ENCODE measurements at places on chromosomes 2 and 18.

- no peak for DNase-seq
Measured at GRCh38 chr18:26438980-26439379, 109.4 kb downstream of the KCTD1 start.

DNA sequence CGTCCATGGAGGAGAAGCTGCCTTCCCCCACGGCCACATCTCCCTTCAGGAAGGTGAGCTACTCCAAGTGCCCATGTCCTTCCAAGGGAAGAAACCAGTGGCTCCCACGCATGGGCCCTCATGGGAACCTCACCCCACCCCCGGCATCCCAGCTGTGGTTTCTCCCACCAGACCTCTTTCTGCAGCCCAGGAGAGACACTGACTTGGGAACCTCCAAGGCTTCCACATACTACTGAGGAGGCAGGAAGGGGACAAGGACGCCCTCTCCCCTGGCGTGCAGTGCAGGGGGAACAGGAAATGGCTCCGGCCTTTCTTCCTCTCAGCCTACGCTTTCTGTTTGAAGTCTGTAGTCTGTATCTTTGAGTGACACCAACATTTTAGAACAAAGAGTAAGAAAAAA is 104.5 kb upstream of the EPC2 start:
- no peak for DNase-seq

DNA sequence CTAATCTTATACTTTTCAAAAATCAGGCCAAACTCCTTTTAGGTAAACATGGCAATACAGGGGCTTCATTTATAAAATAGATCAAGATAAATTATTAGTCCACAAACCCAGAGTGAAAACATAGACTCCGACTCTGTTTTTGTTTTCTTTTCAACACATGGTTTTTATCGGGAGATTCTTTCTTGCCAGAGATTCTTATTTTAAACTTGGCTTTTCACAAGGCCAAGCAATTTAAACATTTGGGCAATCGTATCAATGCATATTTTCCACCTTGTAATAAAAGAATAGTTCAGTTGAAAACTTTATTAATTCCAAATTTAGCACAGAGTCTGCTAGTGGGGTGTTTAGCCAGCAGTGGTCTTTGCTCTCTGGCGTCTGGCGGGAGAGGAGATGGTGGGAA is 71.9 kb downstream of the SOX11 start:
- peak; percentile 64 for DNase-seq

- peak; percentile 65 for DNase-seq
Measured at GRCh38 chr18:46481048-46481846, 175.8 kb downstream of the LOXHD1 start.

- DNase-seq = peak; percentile 32
Measured at GRCh38 chr2:106840818-106841217, 45.1 kb downstream of the ST6GAL2 start.

DNA sequence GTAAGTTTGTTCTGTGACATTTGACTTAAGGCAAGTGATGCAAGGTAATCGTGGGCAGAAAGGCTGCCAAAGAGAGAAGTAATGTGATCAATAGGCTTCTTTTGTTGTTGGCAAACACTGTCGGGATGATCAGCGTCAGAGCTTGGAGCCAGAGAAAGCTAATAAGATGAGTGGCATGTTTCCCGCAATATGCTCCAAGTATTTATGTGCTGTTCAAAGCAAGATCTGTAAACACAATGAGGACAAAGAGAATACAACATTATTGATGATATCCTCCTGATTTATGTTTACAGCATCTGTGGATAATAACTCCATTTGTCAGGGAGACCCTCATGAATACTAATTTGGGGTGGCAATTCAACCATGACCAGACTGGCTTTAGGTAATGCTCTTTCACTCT is 603.3 kb downstream of the TDRD15 start:
- DNase-seq = no peak

DNA sequence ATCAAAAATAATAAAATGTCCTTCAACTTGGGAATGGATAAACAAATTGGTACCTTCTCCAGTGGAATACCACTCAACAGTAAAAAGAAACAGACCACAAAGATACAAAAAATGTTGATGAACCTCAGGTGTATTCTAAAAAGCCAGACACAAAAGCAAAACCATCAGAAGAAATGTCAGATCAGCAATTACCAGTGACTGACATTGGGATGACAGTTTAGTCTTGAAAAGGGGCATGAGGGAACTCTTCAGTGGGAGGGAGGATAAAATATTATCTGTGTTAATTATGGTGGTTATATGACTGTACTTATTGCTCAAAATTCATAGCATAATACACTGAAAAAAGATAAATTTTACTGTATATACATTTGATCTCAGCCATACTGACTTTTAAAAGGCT is 473.0 kb downstream of the TMX3 start:
- DNase-seq = no peak

DNA sequence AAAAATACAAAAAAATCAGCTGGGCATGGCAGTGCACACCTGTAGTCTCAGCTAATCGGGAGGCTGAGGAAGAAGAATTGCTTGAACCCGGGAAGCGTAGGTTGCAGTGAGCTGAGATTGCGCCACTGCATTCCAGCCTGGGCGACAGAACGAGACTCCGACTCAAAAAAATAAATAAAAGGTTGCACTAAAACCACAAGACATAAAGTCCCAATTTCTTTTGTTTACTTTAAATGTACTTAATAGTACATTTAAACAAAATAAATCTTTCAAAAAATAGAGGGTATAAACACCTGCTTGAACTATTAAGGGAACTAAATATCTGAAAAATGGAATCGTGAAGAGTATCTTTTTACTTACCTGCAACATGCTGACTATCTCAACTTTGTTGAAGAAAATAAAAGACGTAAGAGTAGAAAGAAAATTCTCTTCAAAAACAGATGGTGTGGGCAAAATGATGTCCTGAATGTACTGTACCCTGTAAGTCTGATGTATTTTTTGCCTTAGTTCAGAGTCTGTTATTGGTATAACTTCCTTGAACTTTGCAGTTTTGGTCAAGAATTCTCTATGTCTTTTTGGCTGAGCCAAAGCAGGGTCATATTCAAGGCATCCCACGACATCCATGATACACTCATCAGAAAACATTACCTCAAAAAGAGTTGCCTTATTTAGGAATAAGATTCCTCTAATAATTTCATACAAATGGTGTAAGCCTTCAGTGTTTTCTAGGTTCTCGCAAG is 19.2 kb downstream of the PPP4R3B start:
- DNase-seq = no peak

DNA sequence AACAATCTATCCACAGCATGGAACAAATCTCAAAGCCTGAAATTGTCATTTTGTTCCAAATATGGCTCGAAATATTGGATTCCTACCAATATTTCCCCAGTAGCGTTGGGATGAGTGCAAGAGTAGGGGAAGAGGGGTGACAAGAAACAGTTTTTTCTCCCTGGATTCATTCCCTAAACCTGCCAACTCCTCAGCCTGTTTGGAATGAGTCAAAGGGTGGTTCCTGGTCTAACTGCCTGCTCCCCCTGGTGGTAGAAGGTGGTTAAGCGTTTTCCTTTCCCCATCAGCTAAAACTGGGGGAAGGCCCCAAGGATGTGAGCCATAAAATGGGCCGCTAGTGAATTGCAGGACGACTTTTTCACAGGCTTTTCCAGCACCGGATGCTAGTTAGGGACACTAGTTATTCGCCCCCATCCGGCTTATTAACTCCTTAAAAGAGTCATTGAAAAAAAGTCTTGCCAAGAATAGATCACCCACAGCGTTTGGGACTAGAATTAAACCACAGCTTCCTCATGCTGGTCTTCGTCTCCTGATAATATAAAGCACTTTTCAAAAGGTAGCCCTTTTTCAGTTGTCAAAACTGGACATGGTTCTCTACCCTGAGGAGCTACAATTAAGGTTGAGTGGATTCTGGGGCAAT is 72.5 kb downstream of the DHRS9 start:
- peak; percentile 1 for DNase-seq

DNA sequence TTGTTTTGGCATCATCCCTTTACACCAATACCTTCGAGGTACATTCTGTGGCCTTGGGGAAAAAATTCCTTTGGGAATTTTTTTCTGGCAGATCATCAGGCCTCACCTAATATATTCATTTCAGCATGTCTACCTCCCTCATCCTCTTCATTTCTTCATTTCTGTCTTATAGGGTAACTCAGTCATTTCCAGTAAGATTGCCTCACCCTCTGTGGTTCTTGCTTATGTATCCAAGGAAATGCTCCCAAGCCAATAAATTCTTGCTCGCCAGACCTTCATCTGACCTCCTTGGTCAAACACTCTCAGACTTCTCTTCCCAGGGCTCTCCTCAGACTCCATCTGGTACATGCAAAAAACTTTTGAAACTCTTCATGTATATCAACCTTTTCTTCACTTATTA is 265.6 kb downstream of the TMX3 start:
- DNase-seq = no peak

- DNase-seq = no peak
Measured at GRCh38 chr18:37397814-37398213, 167.8 kb downstream of the CELF4 start.

GRCh38 chr2:33215299-33215698 is 261.1 kb upstream of the RASGRP3 start:
- DNase-seq = no peak

DNA sequence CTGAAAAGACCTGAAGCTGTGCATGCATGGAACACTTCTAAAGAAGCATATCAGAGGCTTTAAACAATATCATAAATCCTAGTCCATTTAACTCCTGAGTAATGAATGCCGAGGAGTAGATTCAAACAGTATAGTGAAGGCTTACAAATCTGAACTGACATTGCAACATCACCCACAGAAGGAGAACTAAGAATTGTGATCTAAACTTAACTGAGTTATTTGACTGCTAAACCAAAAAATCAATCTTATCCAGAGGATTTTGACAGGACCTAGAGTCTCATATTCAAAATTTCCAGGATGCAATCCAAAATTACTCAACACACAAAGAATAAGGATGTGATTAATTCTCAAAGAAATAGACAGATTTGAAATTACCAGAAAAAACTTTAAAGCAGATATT is 181.0 kb downstream of the SLC39A10 start:
- DNase-seq = no peak

GRCh38 chr2:124310671-124311070 is 285.6 kb downstream of the CNTNAP5 start:
- no peak for DNase-seq

GRCh38 chr18:22545066-22545760 is 127.5 kb upstream of the CTAGE1 start:
- no peak for DNase-seq

GRCh38 chr2:98468621-98469236 is 24.1 kb downstream of the INPP4A start:
- no peak for DNase-seq

- DNase-seq = no peak
Measured at GRCh38 chr2:72139874-72140620, 7.6 kb downstream of the CYP26B1 start.

- DNase-seq = no peak
Measured at GRCh38 chr2:64650722-64651338, 2.9 kb downstream of the SERTAD2 start.

DNA sequence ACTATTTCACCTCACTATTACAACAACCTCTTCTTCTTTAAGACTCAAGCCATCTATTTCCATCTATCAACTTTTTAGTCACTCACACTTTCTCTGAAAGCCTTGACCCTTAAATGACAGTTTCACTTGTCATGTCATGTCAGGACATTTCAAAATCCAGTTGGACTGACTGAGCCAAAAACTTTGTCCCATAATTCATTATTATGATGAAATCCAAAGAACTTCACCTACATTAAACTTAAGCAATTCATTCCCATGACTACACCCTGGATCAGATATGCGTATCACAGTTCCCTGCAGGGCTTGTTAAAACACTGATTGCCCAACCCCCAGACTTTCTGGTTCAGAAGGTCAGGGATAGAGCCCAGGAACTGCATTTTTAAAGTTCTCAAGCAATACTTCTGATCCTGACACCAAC is 26.5 kb downstream of the LDAH start:
- no peak for DNase-seq

DNA sequence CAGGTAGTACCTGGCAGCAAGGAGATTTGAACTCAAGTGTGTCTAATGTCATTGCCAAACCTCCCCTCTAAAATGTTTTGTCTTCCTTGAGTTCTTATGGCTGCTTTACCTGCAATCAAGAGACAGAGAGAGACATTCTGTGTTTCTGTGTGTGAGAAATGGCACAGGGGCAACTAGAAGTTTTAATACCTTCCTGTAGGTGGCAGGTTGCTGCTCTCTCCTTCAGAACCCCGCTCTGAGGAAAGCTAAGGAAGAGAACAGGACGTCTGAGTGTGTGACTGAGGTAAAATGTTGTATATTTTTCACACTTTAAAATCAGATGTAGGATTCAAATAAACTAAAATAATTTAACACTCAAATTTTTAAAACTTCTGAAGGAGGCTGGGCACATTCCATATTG is 19.2 kb downstream of the DTNA start:
- DNase-seq = no peak

DNA sequence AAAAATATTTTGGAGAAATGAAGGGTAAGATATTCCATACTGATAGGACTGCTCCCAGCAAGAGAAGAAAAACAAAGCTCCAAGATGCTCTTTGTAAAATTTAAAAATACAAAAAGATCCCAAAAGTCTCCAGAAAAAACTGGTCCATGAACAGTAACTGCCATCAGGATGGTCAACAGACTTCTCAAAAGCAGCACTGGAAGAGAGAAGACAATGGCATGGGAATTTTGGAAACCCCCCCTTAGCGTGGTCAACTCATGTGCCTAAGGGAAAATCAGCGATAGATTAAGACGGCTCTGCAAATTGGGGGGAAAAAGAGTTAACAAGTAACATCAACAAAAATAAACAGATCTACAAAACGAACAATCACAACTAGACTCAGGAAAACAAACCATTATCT is 23.6 kb downstream of the B4GALT6 start:
- DNase-seq = no peak

GRCh38 chr18:64110692-64111480 is 38.0 kb downstream of the LINC00305 start:
- DNase-seq = no peak

DNA sequence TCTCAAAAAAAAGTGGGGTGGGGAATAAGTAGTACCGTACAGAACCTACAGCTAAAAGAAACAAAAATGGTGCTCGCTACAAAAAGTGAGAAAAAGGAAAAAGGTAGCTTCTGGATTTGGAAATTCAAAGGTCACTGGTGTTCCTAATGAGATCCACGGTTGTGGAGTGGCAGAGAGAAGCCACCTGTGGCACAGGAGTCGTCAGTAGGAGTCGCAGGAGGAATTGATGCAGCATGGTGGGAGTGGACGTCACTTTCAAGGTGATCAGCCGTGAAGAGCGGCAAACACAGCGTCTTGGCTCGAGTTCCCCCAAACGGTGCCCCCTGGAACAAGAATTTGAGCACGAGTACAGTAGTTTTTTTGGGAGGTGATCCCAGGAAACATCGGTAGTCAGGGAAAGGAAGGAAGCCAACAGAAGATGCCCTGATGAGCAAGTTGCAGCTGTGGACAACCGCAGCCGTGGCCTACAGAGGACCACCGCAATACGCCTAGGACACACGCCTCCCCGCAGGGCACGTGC is 1.4 kb upstream of the TTL start:
- no peak for DNase-seq

DNA sequence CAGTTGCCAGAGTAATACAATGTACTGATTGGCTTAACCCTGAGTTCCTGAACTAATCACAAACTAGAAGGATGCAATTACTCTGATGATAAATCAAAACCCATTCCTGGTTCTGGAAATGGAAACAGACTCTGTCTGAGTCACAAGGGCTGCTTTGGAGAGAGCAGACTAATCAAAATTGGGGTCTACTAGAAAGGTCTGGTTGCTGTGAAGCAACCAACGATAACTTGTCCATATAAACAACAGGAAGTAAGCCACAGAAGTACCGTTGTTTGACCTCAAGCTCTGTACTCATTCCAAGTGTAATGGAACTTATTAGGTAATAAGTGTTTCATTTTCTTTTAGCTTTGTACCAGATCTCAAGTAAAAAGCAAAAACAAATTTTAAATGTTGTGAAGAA is 49.7 kb downstream of the RASGRP3 start:
- no peak for DNase-seq
